Stimulated activated CD4-positive, alpha-beta T cell treated with anti-CD3 and anti-CD28 coated beads, Interleukin-2, amount 100 ng/mL, for 24 hours (primary cell): ENCODE measurements at places on chromosomes 3 and 15.

- DNase-seq: no peak
Observed at GRCh38 chr15:98906712-98907083, 100.9 kb downstream of the PGPEP1L start.

GRCh38 chr3:127422663-127423375 lies 135.0 kb upstream of the PRR20G start:
- no peak for DNase-seq

DNA sequence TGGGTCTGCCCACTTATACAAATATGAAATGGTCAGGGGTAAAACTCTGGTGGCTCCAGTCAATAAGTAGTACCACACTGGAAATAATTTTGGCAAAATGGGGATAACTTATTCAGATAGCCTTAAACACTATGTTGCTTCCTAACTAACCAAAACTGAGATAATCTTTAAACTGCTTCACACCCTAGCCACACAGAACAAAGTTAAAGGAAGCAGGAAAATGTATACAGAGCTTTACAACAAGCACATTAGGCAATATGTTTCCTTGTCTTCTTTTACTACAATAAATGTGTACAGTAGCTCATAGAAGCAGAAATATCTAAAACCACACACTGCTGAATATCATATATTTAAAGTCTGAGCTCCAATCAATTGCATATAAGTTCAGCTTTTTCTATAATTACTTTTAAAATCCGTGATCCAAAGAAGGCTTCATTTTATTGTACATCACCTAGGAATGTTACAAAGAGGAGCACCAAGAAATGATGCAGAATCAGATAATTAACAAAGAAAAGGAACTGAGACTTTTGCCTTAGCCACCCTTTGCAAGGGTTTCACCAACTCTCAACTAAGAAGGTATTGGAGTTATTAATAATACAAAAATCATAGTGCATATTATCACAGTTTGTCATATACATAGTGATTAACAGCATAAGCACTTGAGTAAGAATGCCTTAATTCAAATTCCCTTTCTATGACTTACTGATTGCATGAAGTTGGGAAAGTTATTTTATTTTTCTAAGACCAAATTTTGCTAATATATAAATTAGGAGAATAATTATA lies 9.2 kb upstream of the SSR3 start:
- DNase-seq: no peak

- no peak for DNase-seq
Observed at GRCh38 chr15:69648775-69649735, 196.4 kb downstream of the RPLP1 start.

- no peak for DNase-seq
Observed at GRCh38 chr3:178718995-178719635, 182.9 kb downstream of the KCNMB2 start.

DNA sequence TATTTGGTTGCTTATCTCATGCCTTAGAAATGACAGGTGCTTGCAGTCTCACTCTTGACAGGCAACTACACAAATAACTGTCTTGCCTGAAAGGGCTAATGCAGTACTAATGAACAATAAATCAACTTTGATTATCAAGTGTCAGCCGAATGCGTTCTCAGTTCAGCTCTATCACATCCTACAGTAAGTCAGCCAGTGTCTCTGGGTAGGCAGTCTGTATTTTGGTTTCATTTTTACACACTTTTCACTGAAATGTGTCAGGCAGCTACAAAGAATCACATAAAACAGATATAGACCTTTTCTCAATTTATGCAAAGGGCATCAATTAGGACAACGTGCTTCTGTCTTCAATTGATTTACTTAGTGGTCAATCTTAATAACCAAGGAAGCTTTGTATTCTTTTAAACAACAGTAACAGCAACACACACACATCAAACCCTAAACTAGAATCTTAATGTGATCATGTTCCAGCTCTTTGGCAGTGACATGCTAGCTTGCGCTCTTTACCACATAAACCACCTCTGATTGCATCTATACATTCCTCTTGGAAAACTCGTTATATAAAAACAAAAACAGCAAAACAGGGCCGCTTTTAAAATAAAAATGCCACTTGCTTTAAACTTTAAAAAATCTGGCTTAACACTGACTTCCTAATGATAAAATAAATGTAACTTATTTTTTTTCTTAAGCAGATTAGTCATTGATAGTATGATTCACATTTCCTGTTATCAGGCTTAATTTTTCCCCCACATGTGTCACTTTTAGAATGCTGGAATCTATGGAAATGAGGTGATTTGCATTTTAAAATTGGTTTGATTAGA lies 520.4 kb downstream of the FOXP1 start:
- DNase-seq: no peak

GRCh38 chr15:40102897-40103858 lies 5.5 kb downstream of the BMF start:
- DNase-seq: no peak

DNA sequence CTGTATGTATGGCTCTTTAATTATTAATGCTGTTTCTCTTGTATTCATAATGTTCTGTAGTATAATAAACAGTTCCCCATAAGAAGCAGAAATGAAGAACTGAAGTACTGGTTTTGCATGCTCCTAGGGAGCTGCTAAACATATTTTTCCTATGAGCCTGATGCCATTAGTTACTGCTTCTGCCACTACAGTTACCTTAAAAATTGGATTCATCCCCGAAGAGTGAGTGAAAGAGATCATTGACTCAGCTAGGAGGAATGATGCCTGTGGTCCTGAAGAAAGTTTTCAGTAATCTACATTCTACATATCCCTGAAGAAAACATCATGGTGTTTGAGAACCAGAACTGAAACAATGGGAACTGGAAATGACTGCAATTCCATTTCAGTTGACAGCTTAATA lies 37.1 kb upstream of the ST3GAL6 start:
- no peak for DNase-seq

DNA sequence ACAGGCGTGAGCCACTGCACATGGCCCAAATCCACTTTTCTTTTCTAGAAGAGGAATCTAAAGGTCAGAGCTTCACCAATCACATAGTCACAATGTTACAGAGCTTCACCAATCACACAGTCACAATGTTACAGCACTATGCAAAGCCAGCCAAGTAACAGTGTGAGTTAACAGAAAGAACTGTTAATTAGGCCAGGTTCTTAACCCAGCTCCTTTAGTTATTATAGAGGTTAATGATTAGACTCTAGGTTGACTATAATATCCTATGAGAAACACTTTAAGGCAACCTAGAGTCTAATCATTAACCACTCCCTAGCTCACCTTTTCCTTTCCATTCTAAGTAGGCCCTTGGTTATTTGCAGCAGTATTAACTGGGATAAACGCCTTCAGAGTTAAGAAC lies 54.0 kb downstream of the TASOR start:
- no peak for DNase-seq
